SK-N-MC (cell line): ENCODE measurements at places on chromosomes 3 and 15.

- no peak for DNase-seq
Observed at GRCh38 chr3:121552379-121552778, 6.6 kb upstream of the POLQ start.

DNA sequence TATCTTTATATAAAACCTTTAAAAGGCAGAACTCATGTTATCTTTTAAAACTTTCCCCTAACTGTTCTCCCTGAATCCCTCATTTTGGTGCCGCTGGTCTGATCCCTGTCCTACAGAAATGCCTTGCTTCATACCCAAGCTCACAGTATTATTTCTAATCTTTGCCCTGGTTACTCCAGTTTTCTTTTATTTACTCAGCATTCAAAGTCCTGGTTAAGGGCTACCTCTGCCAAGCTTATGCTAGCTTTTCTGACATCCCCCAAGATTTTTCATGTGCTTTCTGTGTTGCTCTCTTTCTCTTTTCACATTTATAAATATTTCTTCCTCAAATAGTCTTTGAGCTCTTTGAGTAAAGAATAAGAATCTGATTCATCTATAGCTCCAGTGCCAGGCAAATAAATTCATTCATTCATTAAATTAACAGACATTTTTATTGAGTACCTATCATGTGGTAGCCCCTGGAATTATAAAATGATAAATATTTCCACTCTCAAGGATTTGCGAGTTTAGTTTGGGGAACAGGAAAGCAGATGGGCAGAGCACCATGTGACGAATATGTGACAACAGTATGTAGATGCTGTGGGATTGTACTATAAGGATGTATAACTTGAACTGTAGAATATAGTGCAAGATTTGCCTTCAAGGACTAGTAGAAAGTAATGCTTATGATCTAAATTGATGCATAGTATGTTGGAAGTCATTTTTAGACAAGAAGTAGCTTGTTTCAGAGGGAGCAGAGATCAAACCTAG, 247.5 kb downstream of the LPP start:
- DNase-seq = no peak

GRCh38 chr15:63403254-63403945, 21.8 kb upstream of the CA12 start:
- no peak for DNase-seq

- DNase-seq = no peak
Observed at GRCh38 chr3:182692695-182693094, 100.6 kb upstream of the ATP11B start.
